Activated CD4-positive, CD25-positive, alpha-beta regulatory T cell treated with anti-CD3 and anti-CD28 coated beads, Interleukin-2, amount 50 U/mL, for 24 hours (primary cell): ENCODE measurements at places on chromosomes 3 and 15.
A peak's percentile ranks its signal among the peaks of the same experiment; 100 is the strongest.

DNA sequence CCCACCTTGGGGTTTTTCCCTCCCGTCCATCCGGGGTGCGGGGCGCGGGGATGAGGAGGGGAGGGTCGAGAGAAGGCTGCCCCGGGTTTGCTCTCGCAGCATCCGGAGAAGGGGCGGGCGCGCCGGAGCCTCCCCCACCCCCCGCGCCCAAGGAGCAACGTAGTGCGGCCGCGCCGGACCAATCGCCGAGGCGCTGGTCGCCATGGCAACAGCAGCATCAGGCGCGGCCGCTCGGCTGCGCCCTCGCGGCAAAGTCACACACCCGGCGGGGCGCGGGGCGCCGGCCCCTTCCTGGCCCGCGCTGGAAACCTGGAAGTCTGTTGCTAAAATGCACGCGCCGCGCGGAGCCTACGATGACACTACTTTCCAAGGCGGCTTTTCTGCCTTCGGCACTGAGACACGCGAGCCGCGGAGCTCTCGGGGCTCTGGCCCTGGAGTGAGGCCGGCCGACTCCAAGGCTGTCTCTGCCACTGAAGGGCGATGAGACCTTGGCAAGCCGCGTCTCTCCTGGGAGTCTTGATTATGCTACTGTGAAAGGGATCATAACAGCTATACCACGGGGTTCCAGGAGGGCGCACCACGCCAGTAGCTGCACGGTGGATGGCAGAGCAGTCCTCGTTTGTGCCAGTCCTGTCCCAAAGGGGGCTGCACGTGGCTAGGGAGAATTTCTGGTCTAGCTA, at the start of gene IQSEC1:
Gene IQSEC1, minus strand, starts transcription at position 104 of the 680 bp plus-strand sequence. CDS start 415 bp downstream, outside the sequence.
- ATAC-seq = peak; percentile 68

- peak; percentile 44 for ATAC-seq
These were observed at the start of gene SLC6A20 for GRCh38 chr3:45795882-45796765. TSS of gene SLC6A20 (minus strand) at chr3:45796536. CDS start at chr3:45796419, 117 bp downstream.

GRCh38 chr15:82680200-82681102, 29.2 kb downstream of the AP3B2 start:
- peak; percentile 93 for ATAC-seq

DNA sequence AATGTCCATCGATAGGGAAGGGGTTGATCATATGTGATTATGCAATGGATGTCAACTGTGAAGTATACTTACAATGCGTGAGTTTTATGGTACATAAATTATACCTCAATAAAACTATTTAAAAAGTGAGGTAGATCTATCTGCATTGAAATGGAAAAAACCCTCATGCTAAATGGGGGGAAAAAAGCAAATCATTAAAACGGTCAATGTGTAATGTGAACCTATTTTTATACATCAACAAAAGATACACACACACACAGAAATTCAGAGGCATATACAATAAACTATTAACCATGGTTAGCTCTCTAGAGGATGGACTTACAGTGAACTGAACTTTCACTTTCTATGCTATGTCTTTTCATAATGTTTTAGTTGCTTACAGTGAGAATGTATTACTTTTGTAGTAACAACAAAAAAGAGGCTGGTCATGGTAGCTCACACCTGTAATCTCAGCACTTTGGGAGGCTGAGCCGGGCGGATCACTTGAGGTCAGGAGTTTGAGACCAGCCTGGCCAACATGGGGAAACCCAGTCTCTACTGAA, 23.1 kb downstream of the STIMATE start:
- ATAC-seq = peak; percentile 26

GRCh38 chr3:100402891-100403290, 1.6 kb downstream of the LNP1 start:
- ATAC-seq = no peak

- ATAC-seq = no peak
These were observed 218.1 kb downstream of the ADAMTSL3 start for GRCh38 chr15:83871808-83872559.

DNA sequence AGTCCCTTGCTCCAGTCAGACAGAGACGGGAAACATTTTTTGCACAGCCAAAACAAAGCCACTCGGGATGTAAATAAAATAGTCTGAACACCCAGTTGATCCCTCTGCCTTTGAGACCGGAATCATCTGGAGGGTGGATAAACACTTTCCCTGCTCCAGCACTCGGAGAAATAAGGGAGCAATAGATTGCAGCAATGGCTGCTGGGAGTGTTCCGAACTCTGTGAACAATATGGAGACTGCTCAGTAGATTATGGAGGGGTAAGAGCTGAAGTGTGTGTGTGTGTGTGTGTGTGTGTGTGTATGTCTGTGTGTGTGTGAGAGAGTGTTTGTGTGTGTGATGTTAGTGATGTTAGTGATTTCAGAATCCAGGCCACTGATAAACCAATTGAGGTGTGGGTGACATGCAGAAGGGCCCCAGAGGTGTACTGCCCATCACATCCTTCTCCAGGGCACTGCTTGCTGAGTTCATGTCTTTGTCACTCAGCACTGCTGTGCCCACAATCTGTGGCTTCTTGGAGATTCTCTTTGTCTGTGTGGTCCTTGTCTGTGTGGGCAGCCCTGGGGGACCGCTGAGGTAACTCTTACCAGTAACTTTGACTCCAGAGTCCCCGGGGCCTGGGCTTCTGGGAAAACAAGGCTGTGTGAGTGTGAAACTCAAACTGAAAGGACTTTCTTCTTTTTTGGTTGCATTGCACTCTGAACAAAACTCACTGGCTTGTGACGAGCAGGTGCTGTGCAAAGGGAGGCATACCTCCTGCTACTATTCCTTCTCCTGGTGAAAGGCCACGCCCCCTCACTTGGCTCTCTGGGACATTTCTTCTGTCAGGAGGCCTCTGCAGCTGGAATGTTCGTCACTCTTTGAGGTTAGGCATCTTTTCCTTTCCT, 23.0 kb downstream of the CRYGS start:
- peak; percentile 41 for ATAC-seq
